H54 (cell line): ENCODE measurements at places on chromosomes 7 and 10.

GRCh38 chr7:43405948-43406347, 177.0 kb upstream of the STK17A start:
- DNase-seq = no peak

GRCh38 chr7:140074780-140075179, 12.0 kb upstream of the PARP12 start:
- DNase-seq = no peak

DNA sequence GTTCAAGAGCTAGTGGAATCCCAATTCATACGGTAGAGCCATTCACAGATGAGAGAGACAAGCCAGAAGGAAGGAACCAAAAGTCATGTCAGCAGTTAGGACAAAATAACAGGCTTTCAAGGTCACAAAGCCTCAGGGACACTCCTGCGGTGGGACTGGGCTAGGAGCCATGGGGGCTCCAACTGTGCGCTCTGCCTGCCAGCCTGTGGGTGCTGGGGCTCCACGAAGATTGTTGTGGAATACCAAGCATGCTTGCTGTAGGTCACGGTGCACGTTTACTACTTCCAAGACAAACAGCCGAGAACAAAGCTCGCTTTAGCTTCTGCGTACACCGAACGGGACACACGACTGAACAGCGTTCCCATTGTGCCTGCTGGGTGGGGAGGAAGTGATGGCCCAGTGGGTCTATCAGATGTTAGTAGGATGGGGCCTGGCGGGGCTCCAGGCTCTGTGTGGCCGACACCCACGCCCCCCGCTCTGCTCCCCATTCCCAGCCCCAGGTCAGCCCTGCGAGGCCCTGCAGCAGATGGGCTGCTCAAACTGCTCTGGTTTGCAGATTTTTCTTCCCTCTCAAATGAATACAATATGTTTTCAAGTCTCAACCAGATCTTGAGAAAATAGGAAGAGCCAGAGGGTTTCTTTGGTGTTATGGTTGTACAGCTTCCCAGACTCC, 158.9 kb downstream of the EGFR start:
- DNase-seq = no peak

GRCh38 chr7:77757589-77757988, 40.6 kb downstream of the TMEM60 start:
- no peak for DNase-seq

DNA sequence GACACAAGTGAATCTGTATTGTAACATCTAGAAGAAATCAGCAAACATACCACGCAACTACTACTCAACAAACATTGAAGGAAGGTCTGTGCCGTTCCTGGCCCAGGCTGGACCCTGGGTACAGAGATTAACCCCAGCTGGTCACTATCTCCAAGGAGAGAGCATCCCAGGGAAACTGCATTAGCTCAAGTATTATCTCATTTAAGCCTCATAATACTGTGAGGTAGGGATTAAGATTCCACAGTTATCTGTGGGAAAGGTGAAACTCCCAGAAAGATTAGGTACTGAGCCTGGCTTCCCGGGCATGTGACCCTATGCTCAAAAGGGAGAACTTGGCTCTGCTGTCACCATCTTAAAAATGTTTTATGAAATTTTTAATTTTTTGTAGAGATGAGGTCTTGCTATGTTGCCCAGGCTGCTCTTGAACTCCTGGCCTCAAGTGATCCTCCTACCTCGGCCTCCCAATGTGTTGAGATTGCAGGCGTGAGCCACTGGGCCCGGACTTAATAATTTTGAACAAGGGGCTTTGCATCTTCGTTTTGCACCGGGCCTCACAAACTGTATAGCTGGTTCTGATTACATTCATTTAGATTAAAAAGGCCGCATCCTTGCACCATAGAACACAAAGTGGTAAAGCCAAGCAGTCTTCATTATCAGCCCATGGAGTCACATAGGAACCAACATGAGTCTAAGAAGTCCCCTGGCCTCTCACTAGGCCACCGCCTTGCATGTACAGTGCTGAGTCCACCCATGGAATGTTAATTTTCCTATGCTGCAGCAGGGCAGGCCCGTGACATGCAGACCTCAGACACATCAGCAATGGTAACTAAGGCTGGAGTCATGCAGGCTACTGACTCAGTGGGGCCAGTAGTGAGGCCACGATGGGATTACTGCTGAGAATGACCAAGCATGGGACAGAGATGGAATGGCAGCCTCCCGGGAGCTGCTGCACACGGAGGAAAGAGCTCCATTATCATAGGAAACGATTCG, 5.5 kb upstream of the CTBP2 start:
- no peak for DNase-seq

DNA sequence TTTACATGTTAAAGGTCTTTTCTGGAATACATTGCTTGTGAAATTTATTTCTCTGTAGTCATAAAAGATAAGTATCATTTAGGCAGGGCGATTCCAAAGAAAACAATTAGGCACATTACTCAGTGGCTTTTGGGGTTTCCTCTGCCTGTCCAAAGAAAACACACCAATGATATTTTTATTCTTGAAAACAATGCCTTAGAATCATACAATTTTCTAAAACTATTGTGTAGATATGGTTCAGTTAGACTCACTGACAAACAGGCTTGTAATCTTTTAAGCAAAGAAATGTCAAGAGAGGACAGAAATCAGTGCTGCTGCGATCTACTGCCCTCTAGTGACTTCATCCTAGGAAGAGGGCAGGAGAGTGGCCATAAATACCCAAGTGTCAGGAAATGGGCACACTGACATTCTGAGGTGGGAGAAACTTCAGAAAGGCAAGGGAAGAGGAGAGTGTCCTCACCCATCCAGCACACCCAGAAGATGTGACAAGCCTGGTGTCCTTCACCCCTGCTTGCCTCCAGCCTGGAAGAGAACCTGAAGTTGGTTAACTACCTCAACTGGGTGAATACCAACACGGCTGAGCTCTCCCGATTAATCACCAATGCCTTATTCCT, 120.5 kb downstream of the GALNT11 start:
- DNase-seq = peak; percentile 21

- no peak for DNase-seq
Measured at GRCh38 chr7:2843191-2843685, 870 bp downstream of the GNA12 start.

DNA sequence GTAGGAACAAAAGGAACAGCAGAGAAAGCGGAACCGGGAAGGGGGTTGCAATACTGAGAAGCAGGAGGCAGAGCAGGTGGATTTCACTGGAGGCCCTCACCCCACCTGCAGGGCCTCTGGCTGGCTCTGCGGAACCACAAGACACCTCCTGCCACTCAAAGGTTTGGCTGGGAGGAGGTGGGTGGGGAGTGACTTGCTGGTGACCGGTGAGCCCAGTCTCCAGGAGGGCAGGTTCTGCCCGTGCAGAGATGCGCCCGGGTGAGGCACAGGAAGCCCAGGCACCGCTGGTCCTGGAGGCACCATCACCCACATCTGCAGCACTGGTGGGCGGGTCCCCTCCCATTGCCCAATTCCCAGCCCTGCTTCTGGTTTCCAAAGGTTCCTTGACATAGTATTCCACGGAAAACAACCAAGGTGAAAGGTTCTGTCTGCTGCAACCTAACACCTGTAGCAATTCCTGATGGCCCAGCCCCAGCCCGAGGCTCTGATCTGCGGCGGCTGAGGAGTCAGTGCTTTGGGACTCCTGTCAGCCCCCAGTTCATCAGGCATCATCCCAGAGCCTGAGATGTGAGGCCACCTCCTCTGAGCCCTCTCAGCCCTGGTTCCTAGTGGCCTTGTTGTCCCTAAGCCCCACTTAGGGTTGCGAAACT, 64.4 kb downstream of the CALML3 start:
- DNase-seq = no peak

- no peak for DNase-seq
Measured at GRCh38 chr10:3429676-3430075, 257.1 kb upstream of the PITRM1 start.

DNA sequence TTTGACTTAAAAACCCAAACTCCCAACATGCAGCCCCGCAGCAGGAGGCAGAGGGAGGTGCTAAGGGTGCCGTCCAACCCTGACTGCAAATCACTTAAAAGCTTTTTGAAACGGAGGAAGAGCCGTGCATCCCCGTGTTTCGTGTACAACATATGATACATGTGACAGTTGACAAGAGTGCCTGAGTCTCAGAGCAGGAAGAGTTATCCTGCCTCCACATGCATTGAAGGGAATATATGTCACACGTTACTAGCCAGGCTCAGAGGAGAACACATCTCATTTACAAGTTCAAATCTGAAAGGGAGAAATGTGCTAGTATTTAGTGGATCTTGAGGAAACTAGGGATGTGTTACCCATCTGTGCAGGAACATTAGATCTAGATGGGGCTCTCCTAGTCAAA, 69.9 kb downstream of the SDK1 start:
- no peak for DNase-seq

DNA sequence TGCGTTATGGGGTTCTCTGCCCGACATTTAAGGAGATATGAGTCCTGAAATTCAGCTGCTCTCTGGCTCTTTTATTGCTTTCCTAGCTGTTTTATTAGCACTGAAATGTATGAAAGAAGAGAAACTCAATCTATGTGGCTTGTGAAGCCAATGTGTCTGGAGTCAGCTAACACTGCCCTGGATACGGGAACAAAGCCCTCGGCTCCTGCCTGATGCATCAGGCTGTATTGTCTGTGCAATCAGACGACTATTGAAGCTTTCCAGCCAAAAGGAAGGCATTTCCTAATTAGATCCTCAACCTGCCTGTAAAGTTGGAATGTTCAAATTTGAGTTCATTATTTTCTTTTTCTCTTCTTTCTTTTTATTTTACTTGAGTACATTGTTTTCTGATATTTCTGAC, 22.0 kb upstream of the TM9SF3 start:
- DNase-seq = no peak

DNA sequence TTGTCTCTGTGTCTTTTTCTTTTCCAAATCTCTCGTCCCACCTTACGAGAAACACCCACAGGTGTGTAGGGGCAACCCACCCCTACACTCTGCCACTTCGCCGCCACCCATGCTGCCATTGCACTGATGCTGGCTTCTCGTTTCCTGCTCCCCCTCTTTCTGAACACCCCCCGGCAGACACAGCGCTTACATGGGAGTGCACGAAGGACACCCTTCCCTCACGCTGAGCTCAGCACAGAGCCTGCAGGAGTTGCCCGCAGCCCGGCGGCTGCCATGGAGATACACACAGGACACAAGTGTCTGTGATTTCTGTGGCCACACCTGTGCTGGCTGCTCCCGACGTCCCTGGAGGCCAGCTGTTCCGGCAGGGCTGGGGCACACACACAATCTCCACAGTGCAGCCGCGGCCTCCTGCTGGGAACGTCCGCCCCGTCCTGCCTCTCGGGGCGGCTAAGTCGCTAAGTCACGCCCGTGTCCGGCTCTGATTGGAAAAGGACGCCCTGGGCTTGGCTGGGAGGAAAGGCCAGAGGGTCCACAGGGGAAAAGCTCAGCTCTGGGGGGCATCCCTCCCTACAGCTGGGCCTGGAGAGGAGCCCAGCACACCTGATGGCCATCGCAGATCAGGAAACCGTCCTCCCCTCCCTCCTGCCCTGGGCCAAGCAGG, 349.8 kb downstream of the PTPRN2 start:
- DNase-seq = no peak

GRCh38 chr7:117582219-117582704, 102.4 kb downstream of the CFTR start:
- DNase-seq = peak; percentile 5

DNA sequence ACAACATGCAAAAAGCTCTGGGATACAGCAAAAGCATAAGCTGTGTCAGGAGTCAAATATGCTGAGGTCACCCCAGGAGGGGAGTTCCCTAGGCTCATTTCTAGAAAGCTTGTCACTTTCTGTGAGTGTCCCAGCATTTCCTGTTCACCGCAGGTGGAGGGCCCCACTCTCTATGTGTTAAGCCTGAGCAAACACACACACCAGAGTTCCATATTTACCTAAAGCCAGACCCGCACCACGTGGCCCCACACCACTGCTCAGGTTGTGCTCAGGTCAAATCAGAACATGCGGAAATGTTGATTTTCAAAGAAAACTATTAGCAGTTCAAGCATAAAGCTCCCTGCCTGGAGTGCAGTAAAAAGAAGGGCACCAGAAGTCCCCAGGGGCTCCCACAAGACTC, 259.6 kb upstream of the PPP2R2D start:
- no peak for DNase-seq

DNA sequence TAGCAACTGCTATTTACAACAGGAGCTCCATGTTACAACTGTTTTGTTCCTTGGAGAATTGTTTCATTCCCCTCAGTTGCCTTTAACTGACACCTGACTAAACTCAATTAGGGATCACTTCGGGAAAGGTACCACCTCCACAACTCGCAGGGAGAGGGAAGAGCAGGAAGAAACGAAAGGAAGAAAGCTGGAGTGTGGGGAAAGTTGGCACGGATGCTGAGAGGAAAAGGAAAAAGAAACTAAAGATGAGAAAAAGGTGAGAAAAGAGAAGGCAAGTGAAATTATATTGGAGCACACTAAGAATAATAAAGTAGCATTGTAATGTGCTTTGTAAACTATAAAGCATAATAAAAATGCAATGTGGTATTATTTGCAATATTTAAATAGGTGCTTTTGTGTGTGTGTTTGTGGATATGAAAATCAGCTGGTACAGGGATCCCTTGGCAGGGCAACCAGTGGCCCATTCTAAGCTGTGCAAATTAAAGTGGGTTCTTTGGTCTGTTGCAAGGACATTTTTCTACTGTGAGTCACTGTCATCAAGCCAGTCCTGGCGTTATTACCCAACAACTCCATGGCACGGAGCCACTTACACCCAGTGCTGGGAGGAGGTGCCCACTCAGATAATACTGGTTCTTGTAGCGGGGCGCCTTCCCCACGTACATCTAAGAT, 45.9 kb downstream of the HIPK2 start:
- peak; percentile 47 for DNase-seq

- DNase-seq = no peak
Measured at GRCh38 chr7:46685051-46685450, 764.0 kb upstream of the IGFBP3 start.

GRCh38 chr7:154577141-154577873, 425.6 kb downstream of the PAXIP1 start:
- DNase-seq = no peak

DNA sequence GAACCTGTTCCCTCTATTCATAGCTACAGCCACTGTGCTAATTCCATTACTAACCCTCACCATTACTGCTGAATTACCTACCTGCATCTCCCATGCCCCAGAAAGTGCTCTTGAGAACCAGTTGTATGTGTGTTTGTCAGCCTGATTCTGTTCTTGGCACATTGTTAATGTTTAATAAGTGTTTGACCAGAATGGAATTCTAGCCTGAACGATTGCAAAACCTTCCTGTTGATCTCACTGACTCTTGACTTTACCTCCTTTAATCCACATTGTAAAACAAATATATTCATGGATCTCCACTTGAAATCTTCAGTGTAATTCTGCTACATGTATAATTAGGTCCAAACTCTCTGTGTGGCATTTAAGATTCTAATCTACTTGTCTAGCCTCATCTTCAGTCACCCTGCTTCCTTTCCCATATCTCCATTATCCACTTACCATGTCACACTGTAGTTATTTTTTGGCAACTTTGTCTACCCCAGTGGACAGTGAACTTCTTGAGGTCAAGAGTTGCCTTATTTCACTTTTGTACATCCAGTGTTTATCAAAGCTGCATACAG, 4.9 kb downstream of the ZNF277 start:
- DNase-seq = no peak

- DNase-seq = no peak
Measured at GRCh38 chr7:24341691-24342413, 57.9 kb downstream of the NPY start.
